ENCODE measurements at places on chromosomes 5 and 9.

DNA sequence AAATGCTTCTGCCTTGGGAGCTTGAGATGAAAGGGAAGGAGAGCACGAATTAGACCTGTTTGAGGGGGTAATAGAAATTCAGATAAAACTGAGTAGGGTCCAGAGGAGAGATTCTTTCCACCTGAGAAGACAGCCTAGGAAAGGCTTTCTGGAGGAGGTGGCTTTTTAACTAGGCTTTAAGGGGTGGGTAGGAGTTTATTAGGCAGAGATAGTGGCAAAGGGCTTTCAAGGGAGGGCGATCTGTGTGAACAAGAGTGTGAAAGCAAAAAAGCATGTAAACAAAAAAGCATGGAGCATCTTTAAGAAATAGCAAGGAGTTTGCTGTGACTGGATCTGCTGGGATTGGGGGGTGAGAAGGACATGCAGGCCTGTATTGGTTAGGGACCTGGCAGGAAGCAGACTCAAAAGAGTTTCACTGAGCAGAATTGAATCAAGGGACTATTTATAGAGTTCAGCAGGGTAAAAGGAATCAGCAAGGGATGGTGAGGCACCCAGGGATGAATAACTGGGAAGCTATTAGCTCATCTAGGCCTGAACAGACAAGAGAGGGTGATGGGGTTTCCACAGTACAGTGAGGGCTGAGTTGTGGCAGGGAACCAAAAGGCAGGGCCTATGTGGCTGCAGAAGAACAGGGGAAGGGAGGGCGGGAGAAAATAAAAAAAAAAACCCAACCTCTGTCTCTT, 18.8 kb downstream of the SLC1A1 start:
- DNase-seq: no peak

DNA sequence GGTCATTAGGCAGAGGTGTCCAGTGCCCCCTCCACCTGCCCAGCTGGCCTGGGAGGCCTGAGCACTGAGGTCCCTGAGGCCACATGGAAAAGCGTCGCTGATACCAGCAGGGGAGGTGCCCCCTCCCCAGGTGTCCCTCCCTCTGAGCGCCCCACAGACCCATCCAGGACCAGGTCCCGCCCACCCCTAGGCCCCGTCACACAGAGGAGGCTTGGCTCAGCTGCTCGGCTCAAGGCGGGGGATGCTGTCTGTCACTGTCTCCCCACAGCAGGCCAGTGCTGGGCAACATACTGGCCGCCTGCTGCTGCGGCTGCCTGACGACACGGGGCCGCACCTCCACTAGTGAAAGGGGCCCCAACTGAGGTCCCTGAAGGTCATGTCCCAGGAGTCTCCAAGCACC, 71.7 kb downstream of the VAV2 start:
- DNase-seq: no peak

DNA sequence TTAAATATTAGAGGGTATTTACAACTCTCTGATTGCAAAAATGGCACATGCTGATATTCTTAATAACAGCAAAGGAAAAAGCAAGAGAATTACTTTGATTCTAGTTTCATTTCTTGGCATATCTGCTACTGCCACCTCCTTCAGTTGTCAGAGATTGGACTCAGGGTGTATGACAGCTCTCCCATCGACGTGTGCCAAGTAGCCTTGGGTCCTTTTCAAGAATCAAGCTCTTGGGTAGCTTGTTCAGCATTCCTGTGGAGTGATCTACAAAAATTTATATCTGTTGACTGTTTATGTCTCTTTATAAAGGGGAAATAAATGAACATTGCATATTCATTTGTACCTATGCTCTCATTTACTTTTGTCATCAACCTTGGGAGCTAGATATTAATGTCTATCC, 315.6 kb downstream of the PRR16 start:
- DNase-seq: no peak

DNA sequence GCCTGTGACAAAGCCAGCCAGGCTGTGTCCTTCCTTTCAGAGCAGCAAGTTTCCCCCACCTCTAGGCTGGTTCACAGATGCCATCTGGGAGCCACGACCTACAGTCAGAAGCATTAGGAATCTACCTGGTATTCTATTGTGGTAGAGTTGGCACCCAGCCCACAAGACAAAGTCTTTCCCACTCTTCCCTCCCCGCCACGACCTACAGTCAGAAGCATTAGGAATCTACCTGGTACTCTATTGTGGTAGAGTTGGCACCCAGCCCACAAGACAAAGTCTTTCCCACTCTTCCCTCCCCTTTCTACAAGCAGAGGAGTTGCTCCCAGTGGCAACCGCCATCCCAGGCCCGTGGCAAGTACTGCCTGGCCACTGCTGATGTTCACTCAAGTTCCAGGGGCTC, 157.8 kb upstream of the TNC start:
- no peak for DNase-seq

DNA sequence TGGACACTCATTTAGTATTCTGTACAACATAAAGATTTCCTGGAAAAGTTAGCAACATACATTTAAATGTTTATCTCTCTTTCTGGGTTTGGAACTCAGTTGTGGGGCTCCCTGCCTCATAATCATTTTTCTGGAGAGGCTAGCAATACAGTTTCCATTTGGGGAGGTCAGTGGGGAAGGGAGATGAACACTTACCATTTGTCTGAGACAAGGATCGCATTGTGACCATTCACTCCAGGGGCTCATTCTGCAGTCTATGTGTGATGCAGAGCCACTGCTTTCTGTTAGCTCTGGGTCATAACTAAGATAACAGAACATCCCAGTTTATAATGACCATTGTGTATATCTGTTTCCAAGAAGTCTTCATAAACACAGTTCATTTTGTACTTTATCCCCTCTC, 22.4 kb downstream of the C9 start:
- DNase-seq: no peak

Measured in CD4-positive, alpha-beta T cell treated with Interleukin-15 for 1 hour (primary cell).